ENCODE measurements at places on chromosomes 4 and X. TPM values are rescaled to one million over a fixed set of nuclear protein-coding genes. Genes with fewer than 3 reads are reported as not detected.

DNA sequence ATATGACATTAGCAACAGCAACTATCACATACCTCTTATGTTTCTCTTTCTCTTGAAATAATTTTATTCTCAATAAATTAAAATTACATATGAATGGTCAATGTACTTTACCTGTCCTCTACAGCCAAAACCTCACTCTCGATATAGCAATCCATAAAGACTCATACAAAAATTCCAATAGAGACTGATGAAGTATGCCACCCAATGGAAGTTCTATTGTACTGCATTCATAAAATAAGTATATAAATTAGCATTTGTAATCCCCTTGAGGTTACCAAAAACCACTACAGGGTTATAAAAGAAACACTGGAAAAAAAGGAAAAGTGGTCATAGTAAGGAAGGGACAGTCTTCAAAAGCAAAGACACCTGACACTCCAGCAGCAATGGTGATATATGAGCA is 32.8 kb downstream of the CLDN2 start:
- no peaks in the 10 kb centered on the region for H3K36me3 ChIP-seq
- no peak for DNase-seq
- no peak overlapping the region for H3K4me3 ChIP-seq
- H3K27ac ChIP-seq: no peak overlapping the region
- H3K4me1 ChIP-seq: no peaks in the 10 kb centered on the region

DNA sequence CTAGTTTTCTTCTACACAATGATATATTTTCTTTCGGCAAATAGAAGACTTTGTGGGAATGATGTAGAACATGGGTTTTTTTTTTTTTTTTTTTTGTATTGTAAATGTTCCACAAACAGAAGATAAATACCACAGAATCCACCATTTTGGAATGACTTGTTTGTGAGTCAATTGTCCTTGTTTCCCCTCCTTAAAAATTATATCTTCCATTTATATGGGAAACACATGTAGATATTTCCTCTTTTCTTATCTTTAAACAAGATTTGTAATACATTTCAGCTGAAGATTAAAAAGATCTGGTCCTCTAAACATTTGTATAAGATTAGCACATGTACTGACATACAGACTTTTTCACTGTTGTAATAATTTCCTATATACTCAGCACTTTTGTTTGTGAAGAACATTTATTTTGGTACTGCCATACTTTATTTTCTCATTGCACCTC is 304.6 kb downstream of the SPRY1 start:
- H3K4me1 ChIP-seq: no peaks in the 10 kb centered on the region
- H3K4me3 ChIP-seq: no peak overlapping the region
- H3K27ac ChIP-seq: no peak overlapping the region
- DNase-seq: no peak
- H3K27me3 ChIP-seq: no peaks in the 10 kb centered on the region
- H3K36me3 ChIP-seq: no peaks in the 10 kb centered on the region

Gene RIBC1
- 2.3 TPM for total RNA-seq

DNA sequence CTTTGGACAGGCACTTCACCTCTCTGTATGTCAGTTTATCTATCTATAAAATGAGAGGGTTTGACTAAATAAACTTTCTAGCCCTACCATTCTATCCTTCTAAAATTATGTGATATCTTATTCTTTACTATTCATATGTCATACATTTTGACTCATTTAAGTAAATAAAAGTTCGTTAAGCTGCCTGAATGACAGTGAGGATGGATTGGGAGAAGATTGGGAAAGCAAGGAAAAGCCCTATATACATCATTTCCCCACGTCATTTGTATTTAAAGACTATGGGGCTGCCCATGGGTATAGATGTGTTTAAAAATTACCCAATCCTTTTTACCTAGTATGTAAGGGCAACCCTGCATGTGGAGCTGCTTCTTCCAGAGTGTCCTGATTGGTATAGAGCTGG is 5.3 kb downstream of the SLC16A2 start:
- no peaks in the 10 kb centered on the region for H3K27me3 ChIP-seq
- no peak overlapping the region for H3K27ac ChIP-seq
- no peak overlapping the region for H3K4me3 ChIP-seq
- no peaks in the 10 kb centered on the region for H3K36me3 ChIP-seq

DNA sequence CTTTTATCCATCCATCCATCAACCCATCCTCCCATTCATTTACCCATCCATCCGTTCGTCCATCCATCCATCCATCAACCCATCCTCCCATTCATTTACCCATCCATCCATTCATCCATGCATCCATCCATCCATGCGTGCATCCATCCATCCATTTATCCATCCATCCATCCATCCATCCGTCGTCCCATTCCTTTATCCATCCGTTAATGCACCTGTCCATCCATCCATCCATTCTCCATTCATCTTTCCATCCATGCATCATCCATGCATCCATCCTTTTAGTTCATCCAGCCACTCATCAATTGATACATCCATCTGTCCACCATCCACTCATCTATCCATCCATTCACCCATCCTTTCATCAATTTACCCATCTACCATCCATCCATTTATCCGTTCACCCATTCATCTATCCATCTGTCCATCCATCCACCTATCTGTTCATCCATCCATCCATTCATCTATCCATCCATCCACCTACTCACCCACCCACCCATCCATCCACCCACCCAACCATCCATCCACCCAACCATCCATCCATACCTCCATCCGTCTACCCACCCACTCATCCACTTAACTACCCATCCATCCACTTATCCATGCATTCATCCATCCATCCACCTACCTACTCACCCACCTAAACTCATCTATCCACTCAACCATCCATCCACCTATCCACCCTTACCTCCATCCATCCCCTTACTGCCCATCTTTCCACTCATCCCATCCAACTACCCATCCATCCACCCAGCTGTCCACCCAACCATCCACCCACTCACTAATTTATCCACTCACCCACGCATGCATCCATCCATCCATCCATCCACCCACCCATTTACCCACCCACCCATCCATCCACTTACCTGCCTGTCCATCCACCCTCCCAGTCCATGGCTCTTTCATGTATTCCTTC is 9.6 kb downstream of the CD99 start:
- peaks cover 41% of the 10 kb centered on the region for H3K36me3 ChIP-seq
- no peak overlapping the region for H3K27ac ChIP-seq
- DNase-seq: no peak
- H3K27me3 ChIP-seq: no peaks in the 10 kb centered on the region
- H3K4me3 ChIP-seq: no peak overlapping the region
- no peaks in the 10 kb centered on the region for H3K4me1 ChIP-seq

GRCh38 chrX:152601848-152602616 is 35.7 kb upstream of the GABRQ start:
- no peak overlapping the region for H3K27ac ChIP-seq
- no peak overlapping the region for H3K4me3 ChIP-seq
- no peaks in the 10 kb centered on the region for H3K4me1 ChIP-seq
